ENCODE measurements at places on chromosomes 5 and 9.

GRCh38 chr5:115417076-115417475 lies 120.6 kb upstream of the CCDC112 start:
- DNase-seq = no peak

- no peak for DNase-seq
Observed at GRCh38 chr9:134174526-134175290, 10.3 kb upstream of the RNU6ATAC start.

GRCh38 chr5:68500813-68501212 lies 285.3 kb downstream of the PIK3R1 start:
- no peak for DNase-seq

DNA sequence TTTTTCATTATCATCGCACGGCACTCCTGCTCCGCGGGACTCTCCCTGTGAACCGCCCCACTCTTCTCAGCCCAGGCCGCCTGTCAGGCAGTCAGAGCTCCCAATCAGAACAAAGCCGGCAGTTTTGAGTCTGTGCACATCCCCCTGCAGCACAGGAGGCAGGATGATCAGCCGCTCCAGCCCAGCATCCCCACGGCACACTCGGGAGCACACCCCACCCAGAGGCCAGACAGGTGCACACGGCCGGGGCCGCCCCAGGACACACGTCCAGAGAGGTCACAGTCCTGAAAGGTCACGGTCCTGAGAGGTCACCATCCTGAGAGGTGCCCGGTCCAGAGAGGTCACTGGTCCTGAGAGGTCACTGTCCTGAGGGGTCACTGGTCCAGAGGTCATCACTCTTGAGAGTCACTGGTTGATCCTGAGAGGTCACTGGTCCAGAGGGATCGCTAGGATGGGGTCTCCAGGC lies 8.4 kb downstream of the TPPP start:
- no peak for DNase-seq

DNA sequence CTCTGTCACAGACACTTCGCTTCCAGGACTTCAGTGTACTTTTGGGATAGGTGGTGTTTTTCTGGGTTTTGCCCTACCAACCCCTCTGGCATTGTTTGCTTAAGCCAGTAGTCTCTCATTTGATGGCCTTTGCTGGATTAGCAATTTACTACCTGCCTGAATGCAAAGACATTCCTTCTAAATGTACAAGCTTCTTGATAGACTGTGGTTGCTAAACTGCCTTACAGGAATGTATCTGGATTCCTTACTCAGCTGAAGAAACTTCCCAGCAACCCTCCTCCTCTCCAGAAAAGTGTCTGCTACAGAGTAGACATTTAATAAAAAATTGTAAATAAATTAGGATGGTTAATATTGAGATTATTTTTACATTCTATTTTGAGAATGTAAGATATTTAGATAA lies 1916.7 kb downstream of the EFNA5 start:
- DNase-seq = no peak

GRCh38 chr9:68750786-68751185 lies 45.7 kb downstream of the PIP5K1B start:
- DNase-seq = no peak

GRCh38 chr9:20630241-20630943 lies 8.1 kb upstream of the MLLT3 start:
- no peak for DNase-seq

DNA sequence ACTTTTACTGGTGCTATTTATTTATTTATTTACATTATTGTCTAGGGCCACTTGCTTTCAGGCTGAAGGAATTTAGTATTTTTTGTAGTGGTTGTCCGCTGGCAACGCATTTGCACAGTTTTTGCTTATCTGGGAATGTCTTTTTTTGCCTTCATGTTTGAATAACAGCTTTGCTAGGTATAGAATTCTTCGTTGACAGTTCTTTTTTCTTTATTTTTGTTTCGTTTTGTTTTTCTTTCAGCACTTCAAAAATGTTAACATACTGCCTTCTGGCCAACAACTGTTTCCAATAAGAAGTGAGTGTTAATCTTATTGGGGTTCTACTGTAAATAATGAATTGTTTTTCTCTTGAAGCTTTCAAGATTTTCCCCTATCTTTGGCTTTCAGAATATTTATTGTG lies 252.7 kb upstream of the TARS1 start:
- no peak for DNase-seq

- no peak for DNase-seq
Observed at GRCh38 chr9:72984226-72984947, 31.5 kb upstream of the ALDH1A1 start.

GRCh38 chr9:111897601-111898137 lies 1.1 kb downstream of the UGCG start:
- no peak for DNase-seq

DNA sequence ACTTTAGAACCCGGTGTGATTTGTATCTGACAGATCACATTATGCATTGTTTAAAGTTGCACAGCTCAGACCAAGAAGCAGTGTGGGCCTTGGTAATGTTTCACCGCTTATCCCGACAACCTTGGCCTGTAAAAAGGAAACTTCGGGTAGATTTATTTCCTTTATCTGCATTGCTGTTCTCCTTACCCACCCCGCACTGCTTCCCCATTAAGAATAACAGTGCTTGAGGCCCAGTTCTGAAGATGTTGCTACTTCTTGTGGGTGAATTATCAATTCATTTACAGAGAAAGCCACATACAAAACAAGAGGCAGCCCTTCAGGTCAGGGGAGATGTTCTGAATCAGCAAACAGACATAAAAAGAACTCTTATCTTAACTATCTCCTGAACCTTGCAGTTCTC lies 8.4 kb downstream of the SMARCA2 start:
- no peak for DNase-seq

DNA sequence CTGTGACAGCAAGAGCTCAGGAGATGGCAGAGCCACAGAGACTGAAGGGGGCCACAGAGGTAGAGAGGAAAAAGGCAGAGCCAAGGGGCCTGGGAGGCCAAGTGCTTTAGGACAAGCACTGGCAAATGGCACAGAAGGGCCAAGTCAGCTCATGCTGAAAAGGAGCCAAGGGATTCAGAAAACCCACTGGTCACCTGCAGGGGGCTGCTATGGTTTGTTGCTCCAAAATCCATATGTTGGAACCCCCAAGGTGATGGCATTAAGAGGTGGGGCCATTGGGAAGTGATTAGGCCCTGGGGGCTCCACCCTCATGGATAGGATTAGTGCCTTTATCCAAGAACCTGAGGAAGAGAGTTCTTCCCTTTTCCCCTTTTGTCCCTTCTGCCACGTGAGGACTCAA lies 165.4 kb downstream of the ARSB start:
- no peak for DNase-seq

DNA sequence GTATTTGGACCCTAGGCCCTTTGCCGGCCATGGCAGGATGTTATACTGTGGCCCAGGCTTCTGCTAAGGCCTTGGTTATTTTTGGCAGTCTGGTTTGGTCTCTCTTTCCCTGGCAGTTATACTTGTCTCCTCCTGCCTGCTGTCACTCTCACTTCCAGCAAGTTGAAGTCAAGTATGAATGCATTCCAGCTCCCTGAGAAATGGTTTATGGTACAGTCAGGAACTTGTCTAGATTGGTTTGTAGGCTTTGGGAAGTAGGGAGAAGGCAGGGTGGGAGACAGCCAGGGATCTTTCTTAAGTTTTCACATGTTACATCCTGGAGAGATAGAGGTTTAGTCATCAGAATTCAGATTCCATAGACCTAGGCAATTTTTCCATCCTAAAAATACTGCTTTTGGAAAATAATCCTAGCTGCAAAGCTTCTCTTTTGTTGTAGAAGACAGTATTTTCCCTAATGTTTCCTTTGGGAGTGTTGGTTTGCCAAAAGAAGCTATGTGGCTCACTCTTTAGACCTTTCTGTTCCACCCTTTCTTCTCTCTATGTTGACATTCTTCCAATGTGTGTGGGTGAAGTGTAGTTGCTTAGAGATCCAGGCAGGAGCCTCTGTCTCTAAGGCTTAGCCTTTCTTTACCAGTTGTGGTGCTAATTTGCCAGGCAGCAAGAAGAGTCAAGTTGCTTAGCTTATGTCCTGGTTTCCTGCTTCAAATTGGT lies 2.5 kb upstream of the KDM3B start:
- DNase-seq = no peak

DNA sequence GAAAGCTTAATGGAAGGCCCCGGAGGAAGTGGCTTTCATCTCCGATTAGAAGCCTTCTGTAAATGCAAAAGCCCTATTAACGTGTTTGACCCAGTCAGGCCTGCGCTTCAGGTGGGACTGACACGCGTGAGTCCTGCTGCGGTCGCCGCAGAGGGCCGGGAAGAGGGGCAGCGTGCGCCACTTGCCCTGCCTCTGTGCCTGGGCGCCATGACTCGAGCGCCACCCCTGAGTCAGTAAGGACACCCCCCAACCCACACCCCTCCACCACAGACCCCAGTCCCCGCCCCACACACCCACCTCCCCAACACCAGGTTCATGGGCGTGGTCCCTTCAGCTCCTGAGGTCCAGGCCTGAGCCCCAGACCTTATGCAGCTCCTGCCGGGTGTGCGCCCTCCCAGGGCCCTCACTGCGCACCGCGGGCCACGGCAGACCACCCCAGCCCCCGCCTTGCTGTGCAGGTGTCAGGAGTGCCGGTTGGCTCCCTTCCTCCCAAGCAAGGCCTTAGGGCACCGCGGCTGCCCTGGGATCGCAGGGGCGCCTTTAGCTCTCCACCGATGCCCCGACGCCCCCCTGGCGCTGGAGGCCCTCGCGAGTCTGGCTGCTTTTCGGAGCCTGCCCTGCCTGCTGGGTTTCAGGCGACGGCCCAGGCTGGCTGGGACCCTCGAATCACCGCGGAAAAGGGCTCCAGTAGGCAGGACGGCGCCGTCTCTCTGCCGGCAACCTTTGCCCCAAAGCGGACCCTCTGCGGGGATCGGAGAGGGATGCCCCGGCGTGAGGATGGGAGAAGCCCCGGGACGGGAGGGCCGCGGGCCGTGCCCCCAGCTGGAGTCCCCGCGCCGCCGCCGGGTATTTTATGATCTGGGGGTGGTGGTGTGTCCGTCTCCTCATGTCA lies 625 bp upstream of the OLFM1 start:
- DNase-seq = no peak

- DNase-seq = no peak
Observed at GRCh38 chr9:21160178-21160577, 6.3 kb downstream of the IFNA21 start.

DNA sequence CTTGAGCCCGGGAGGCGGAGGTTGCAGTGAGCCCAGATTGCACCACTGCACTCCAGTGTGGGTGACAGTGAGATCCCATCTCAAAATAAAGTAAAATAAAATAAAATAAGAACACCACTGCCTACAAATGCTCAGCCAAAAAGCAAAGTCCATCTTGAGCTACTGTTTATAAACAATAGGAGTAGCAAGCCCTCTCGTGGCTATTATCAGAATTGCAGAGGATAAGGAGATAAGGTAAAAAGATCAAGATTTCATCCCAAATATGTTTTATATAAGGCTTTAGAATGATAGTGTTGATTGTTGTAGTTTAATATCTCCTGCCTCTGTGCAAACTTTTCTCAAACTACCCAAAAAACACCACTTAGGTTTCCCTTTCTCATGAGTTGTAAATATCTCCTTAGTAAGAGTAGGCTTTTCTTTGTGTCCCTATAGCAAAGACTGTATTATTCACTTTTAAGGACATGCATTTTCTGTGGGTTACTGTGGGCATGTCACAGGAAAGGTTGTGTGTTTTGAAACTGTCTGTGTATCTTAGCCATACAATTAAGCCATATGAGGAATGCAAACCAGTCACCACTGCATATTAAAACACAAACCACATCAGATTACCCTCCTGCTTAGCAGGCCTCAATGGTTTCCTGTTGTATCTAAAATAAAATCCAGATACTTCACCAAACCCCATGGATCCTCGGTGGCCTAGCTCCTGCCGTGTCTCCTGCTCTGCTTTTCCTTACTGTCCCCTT lies 31.8 kb upstream of the CKS2 start:
- DNase-seq = no peak

DNA sequence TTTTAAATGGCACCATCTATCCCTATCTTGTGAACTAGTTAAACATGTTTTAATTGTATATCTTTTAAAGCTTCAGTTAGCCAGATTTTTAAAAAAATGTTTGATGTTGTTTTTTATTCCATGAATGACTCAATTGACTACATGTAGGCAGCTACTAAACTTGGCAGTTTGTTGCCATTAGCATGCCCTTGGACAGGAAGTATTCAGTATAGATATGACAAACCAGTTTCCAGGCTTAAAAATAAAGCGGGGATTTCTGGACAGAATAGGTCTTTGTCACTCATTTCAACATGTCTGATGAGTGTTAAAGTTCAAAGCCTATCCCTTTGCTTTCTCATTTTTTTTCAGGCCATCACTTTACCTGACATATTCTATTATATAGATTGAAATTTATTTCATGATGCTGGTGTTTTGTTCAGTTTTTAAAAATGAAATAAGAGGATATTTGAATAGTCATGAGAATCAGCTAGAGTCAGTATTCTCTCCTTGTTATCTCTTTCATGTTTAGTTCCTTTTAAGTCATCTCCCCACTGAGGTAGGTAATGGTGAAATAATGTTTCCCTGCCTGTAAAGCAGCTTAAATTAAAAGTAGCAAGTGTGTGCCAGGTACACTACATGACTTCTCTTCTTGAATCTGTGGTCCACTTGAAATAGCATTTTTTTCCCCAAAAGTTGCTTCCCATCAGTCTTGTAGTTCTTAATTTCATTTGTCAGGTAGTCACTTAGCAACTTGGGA lies 11.9 kb downstream of the TNFAIP8 start:
- DNase-seq = no peak

DNA sequence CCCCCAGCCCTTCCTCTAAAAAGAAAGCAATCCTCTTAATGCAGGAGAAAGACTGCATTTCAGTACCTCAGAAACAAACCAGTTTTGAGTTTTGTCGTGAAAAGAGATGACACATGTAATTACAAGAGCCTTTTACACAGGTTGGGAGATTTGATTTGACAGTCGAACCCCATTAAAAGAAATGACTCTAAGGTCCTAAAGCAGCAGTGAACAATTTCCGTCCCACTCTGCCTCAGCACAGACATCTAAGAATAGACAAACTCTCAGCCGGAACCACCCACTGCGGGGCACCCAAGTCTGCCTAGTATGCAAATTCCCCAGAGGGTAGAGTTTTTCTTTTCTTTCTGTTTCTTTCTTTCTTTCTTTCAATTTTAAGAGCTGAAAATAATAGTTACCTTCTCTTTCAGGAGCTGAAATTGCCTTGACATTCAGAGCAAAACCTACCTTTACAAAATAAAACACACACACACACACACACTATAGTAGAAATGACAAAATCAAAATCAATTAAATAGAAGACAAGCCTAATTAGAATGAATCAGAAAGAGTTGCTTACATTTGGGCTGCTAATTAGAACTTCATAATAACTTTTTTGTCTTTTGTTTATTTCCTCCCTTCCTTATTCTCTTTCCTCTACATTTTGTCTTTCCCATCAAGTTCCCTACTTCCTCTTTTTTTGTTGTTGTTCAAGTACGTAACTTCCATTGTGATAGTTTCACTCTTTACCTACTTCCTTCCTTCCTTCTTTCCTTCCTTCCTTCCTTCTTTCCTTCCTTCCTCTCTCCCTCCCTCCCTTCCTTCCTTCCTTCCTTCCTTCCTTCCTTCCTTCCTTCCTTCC lies 65.1 kb downstream of the BASP1 start:
- no peak for DNase-seq

Measured in stimulated activated CD8-positive, alpha-beta memory T cell treated with anti-CD3 and anti-CD28 coated beads, Interleukin-7, amount 100 ng/mL, for 1 hour (primary cell).